ENCODE measurements at places on chromosomes 12 and 14. TPM values are rescaled to one million over a fixed set of nuclear protein-coding genes. Genes with fewer than 3 reads are reported as not detected.

CELA1 gene
- not detected for total RNA-seq

DNA sequence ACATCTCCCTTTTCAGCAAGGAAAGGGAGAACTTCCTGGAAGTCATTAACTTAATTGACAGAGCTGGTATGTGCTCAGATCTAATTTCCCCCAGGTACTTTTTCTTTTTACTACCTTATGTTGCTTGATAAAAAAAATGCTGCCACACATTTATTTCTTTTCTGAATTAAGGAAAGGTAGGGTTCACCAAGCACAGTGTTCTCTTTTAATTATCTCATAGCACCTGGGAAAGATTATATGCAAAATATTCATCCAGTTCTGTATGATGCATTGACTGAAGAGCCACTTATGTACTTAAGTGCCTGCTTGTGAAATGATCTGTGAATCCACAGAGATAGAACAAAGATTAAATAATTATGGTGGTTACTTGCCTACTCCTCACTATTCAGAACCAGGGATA lies 25.1 kb downstream of the KCNC2 start:
- DNase-seq, result no peak

GRCh38 chr12:106300761-106301160 lies 1.8 kb upstream of the TCP11L2 start:
- no peak for DNase-seq

GRCh38 chr12:3624273-3624672 lies 128.6 kb downstream of the CRACR2A start:
- DNase-seq, result no peak

DNA sequence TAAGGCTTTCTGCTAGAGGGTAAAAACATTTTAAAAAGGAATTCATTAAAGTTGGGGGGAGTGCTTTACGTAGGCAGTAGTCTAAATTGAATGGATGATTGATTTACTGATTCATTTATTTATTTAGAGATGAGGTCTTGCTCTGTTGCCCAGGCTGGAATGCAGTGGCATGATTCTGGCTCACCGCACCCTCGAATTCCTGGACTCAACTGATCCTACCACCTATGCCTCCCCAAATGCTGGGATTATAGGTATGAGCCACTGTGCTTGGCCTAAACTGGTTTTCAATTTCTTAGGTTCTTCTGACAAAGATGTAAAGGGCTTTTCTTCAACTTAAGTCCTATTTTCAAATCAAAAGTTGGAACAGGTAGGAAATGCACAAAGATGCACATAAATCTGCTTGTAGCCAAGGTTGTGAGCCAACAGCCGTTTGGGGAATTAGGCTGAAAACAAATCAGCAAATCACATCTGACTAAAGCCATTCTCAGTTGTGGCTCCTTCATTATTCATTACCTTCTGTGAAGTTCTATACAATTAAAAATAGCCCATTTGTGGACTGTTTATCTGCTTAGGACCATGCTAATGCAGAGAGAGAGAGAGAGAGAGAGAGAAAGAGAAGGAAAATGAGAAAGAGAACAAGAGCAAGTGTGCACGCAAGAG lies 218.0 kb downstream of the PPM1H start:
- DNase-seq, result no peak

RASSF9 gene
- total RNA-seq, result 0.87 TPM

DNA sequence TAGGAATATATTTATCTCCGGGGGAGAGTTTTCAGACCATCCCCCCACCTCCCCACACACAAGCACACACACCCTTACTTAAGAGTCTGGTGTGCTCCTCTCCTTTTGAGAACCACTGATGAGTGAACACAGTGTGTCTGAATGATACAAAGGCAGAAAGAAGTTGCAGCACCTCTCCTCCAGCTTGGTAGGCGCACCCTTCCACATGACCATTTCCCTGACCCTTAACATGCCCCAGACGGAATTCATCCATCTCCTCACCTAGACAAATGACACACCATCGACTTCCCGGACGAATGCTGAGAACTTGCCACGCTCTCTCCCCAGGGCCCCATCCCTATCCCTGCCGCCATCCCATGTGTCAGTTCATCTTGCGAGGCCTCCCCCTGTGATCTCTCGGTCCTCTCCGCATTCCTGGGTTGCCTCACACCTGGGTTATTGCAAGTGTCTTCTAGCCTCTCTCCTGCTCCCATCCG lies 3.9 kb downstream of the TNFRSF1A start:
- peak; percentile 65 for DNase-seq

DNA sequence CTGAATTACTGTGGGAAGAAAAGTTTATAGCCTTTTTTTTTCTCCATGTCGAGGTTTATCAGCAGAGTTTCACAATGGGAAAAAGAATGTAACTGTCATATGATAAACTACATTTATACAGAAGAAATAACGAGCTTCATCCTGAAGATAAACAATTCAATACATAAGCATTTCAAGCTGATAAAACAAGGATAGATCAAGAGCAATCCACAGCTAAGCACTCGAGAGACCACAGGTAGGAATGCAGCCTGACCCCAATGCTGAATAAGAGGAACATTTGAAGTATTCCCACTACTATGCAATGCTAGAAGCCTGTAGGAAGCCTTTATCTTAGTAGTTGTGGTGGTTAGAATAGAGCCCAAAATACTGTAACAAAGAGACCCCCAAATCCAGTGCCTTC lies 32.6 kb upstream of the DAAM1 start:
- DNase-seq, result no peak

PPP1R36 gene
- 0.28 TPM for total RNA-seq

- DNase-seq, result peak; percentile 50
These were observed at the start of gene ABCC9 for GRCh38 chr12:21940549-21941505. Gene ABCC9 (minus strand): TSS chr12:21941426. CDS start chr12:21936674, 4,752 bp downstream.

STXBP6 gene
- 1.2 TPM for total RNA-seq

DNA sequence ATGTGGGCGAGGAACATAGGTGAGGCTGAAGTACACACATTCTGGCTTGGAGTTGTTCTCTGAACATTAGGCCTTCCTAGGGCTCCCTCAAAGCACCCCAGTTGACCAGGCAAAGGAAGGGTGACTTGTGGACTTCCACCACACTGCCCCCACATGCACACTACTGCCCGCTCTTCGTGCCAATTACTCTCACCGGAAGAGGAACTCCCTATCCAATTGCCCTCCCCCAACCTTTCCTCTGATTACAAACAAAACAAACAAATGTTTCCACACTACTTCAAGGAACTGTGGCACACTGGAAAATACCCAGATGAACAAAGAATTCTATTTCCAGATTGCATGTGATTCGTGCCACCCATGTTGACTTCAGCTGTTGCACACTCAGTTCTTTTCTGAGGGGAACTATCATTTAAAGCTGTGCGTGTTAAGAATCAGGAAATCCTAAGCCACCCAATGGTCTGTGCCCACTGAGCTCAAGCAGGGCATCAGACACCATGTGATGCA lies 139.3 kb downstream of the SSPN start:
- no peak for DNase-seq

ORMDL2 gene
- 10.6 TPM for total RNA-seq

- DNase-seq, result no peak
These were observed 47.2 kb downstream of the ARMH4 start for GRCh38 chr14:58104808-58105207.

- no peak for DNase-seq
These were observed 9.1 kb upstream of the PLEKHH1 start for GRCh38 chr14:67523764-67524633.

DNA sequence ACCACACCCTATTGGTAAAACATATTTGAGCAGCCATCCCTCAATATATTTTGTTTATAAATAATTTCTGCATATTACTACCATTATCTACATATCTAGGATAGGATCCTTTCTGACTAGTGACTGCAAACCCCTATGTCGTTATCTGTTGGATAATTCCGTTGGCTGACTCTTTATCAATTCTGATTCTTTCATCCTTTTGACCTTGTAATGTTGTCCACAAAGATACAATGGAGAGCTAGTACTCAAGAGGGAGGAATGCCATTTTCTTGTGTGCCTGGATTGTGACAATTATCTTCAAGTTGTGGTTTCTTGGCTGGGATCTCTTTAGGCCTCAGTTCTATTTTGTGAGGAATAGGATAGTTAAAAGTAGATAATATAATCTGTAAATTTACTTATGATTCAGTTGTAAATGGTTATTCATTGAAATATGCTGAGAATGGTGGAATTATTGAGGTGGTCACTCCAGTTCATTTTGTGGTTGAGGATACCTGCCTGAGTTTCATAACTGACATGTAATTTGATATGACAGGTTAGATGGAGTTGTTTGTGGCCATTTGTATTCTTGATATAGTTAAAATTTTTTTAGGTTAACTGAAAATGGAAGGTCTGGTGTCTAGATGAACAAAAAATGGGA lies 10.1 kb downstream of the CHST11 start:
- no peak for DNase-seq

DNA sequence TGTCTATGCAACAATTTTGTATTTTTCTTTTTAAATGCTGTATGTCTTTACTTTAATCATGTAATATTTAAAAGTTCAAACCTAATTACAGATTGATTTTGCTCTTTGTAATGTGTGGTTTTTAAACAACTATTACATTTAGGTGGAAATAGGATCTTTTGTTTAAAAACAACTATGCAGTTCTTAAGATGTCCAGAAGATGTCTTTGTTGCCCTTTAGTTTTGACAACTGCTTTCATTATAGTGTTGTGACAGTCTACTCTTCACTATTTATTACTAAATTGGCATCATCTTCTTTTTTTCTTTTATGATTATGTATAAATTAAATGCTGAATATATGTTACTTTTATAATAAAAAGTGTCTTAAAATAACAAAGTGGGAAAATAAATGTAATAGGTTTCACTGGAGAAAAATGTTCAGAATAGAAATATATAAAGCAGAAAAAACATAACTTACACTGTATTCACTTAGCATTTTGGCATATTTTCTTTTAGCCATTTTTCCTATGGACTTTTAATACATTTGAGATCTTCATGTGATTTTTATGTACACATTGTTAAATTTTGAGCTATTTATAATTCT lies 27.1 kb upstream of the PCNX4 start:
- DNase-seq, result peak; percentile 12

TCL1B gene
- total RNA-seq, result 18.5 TPM

DNA sequence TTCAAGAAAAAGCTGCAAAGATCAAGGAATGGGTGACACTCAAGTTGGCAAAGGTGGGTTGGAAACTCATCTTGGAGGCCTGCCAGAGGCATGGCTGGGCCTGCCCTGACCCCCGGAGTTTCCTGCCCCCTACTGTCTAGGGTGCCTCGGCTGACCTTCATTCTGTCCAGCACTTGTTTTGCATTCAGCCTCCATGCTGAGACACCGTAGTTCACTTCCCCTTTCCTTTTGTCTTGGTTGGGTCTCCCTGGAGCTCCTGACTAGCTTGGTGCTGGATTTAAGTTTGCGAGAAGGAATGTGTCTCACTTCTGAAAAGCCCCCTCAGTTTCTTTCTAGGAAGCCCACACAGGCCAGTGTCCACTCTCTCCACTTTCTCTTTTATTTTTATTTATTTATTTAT lies 26.5 kb downstream of the PLEKHH1 start:
- no peak for DNase-seq

SLCO1A2 gene
- total RNA-seq, result 6.8 TPM

GPD1 gene
- not detected for total RNA-seq

- DNase-seq, result no peak
These were observed 74.4 kb upstream of the ANO4 start for GRCh38 chr12:100720016-100720654.

SSPN gene
- 0.31 TPM for total RNA-seq

DNA sequence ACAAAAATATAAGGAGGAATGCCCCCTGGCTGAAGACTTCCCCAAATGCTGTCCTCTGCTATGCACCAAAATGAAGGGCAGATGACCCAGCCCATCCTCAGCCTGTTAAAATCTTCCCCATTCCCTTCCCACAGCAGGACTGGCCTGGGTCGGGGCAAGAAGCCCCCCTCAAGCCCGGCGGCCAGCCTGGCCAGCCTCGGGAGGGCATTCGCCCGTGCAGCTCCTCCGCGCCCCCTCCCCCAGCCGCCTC lies 413 bp downstream of the RARG start:
- DNase-seq, result no peak

DNA sequence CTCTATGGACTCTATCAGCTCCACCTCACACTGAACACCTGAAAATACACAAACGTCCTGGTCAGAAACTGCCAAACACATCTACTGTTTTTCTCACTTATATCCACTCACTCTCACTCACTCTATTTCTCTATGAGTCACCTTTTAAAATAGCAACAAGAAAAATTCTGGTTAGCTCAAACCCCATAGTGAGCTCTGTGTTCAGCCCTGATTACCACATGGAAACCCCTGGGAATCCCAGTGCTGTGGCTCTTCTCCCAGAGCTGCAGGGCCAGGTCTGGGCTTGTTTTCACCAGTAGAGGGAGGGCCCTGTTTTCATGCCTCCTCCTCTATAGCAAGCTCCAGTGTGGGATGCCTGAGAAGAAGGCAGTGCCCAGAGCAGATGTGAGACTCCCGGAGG lies 1126.1 kb downstream of the TMEM121 start:
- no peak for DNase-seq

GRCh38 chr14:92565718-92566115 lies 52.1 kb downstream of the RIN3 start:
- DNase-seq, result no peak

DNA sequence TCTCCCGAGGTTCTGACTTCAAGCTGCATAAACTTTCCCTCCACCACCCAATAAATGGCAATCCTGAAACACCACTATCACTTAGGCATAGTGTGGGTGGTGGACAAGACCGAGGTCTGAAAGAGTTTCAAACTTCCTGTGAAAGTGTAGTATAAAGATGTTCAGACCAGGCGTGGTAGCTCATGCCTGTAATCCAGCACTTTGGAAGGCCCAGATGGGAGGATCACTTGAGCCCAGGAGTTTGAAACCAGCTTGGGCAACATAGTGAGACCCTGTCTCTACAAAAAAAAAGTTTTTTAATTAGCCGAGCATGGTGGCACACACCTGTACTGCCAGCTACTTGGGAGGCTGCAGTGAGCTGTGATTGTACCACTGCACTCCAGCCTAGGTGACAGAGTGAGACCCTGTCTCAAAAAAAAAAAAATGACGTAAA lies 61.9 kb downstream of the CCDC92 start:
- DNase-seq, result no peak

- DNase-seq, result no peak
These were observed 304.1 kb downstream of the SNAPC1 start for GRCh38 chr14:62066304-62066703.

DNA sequence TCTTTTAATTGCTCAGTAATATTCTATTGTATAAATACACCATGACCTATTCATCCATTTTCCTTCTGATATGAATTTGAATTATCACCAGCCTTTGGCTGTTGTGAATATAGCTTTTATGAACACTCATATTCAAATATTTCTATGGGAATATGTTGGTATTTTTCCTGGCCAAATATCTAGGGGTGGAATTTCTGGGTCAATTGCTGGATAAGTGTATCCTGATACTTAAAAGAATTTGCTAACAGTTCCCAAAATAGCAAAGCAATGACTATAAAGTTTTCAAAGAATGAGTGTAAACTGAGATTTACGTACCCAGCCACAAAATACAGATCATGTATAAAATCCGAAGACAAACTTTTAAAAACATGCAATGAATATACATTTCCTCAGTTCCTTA lies 148.7 kb upstream of the CLEC14A start:
- DNase-seq, result no peak

SOAT2 gene
- total RNA-seq, result not detected
